ENCODE measurements at places on chromosomes 6 and 20. TPM values are rescaled to one million over a fixed set of nuclear protein-coding genes. Genes with fewer than 3 reads are reported as not detected.

Gene OOEP
- not detected for total RNA-seq

- DNase-seq = no peak
These were observed 912 bp upstream of the SENP6 start for GRCh38 chr6:75600768-75601167.

DNA sequence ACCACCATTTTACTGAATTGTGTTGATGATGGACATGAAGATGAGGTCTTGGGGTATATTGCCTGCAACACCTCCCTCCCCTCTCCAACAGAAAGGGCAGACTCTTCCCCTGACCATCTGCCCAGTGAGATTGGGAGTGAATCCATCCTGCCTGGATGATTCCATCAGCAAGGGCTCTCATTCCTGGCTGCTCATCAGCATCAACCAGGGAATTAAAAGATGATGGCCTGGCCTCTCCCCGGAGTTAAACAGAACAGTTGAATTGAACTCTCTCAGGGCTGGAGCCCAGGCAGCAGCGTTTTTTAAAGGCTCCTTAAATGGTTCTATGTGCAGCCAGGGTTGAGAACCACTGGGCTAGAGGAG lies 14.6 kb upstream of the MRPS18A start:
- DNase-seq = no peak

DNA sequence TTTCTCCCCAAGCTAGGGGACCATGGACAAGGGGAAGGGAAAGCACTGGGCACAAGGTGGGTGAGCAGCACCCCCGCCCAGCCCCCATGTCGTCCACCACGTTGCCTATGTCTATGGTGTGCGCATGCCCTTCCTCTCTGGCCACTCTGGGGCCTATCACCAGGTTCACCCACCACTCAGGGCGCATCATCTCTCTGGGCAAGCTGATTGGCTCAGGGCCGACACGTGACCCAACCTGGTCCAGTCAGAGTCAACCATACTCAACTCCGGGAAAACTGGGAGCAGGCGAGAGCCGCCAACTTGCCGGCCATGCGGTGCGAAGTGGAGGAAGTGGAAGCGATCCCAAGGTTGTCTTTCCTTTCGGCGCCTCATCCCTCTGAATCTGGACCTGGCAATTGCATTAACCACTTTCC lies 25.9 kb downstream of the ACSS1 start:
- no peak for DNase-seq

GRCh38 chr6:83914953-83915352 lies 55.5 kb downstream of the CYB5R4 start:
- DNase-seq = no peak

GRCh38 chr6:86193821-86194220 lies 551.1 kb upstream of the SYNCRIP start:
- no peak for DNase-seq

DNA sequence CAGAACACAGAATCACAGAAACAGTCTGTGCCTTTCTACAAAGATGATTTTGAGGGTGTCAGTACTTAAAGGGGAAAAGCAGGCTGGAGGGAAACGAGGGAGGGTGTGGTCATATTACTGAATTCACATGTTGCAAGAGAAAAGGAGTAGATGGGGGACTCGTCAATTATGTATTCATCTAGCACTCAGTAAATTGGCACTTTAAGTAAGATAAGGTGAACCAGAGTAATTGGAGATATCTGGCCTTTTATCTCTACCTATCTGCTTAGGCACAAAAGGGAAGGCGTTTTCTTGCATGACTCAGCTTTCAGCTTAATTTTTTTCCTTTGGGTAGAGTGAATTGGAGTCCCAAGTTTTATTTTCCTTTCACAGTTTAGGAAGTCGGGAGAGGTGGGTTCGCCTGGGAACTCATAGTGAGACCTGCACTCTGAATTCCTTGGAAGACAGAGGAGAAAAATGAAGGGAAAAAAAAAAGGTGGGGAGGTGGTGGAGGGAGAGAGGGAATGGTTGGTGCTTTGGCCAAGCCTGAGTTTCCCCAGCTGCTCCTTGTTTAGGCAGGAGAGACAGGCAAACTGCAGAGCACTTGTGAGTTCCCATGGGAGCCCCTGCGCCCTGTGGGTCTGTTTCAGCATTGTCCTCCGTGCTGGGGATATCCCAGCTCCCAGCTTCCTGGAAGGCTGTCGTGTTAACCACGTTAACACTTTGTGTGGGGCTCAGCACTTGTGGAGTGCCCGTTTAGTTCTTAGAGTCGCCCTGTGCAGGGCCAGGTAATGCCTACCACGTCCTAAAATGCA lies 19.7 kb upstream of the GTSF1L start:
- DNase-seq = no peak

DNA sequence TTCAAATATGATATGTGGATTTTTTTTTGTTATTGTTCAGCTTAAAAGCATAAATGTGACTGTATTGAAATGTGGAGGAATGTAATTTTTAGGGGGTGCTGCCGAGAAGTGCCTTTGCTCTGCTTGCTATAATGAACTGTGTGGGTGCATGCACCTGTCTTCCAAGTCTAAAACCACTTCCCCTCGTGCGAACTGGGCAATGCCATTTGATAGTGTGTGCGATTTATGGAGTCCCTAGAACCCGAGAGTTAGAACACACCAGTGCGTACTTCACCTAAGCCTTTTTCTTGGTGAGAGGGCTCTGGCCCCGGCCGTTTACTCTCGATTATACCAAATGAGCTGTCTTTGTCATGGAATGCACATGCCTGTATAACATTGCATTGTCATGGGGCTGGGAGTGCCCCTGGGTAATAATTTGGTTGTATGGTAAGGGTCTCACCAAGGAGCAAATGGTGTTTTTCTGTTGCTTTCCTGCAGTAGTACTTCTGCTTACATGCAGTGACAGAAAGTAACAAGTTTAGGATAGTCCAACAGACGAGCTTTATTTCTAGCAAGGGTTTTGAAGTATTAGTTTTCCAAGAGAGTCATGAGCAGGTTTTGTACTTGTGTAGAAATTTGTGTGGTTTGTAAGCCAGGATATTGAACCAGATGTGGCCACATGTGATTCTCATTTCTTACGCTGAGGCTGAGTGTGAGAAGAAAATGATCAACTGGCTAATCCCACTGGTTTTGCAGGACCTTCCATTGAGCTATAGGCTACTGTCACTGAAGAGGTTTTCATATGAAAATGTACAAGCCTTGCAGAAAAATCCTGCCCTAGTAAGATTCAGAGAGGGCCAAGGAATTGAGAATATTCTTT lies 172.4 kb downstream of the DTNBP1 start:
- DNase-seq = no peak

- DNase-seq = no peak
These were observed 230.7 kb upstream of the QKI start for GRCh38 chr6:163183806-163184205.

DNA sequence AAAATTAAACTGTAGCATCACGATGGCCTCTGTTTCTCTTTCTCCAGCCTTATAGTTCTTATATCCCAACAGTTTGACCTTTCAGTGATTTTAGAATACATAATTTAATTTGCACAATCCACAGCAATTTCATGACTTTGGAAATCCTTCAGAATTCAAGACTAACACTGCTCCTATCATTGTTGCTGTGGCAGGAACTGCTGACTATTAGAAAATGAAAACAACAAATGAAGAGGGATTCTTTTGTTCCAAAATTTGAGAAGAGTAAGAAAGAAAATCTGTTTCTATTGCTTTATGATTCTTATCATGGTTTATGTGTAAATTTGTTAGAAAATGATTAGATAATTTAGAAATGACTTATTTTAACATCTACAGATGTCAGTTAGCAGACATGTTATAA lies 604.0 kb upstream of the ADGRB3 start:
- DNase-seq = no peak
